ENCODE measurements at places on chromosomes 7 and 10.

DNA sequence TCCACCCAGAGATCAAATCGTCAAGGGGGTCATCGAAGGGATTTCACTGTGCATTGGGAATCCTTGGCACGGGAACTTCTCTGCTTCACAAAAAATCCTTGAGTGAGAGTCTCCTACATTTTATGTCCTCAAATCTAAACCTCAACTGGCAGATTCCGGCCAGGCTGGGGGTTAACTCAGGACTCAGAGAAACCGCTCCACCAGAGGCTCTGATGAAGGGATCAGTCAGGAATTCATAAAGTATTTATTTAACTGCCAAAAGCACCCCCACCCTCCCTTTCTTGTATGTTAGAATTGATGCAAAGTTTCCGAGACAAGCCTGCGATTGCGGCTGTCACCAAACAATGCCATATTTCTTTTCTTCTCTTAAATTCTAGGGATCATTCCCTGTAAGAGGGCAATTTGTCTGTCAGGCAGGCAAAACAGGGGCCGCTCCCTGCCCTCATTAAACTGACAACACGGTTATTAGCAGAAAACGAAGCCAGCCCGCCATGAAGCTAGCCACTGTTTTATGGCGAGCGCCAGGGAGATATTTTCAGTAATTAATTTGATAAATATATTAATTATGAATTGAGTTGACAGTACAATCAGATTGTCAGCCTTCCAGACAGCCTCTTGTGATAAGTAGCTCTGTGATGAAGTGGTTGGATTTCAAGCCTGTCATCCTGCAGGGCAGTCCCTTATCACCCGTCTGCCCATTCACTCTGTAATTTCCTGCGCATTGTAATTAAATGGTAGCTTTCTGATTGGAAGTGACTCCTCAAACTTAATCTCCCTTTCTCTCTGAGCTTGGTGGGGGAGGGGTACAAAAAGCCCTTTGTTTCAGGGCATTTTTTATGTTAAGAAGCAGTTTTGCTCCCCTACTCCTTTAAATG is 153.0 kb upstream of the GPR26 start:
- DNase-seq: no peak

DNA sequence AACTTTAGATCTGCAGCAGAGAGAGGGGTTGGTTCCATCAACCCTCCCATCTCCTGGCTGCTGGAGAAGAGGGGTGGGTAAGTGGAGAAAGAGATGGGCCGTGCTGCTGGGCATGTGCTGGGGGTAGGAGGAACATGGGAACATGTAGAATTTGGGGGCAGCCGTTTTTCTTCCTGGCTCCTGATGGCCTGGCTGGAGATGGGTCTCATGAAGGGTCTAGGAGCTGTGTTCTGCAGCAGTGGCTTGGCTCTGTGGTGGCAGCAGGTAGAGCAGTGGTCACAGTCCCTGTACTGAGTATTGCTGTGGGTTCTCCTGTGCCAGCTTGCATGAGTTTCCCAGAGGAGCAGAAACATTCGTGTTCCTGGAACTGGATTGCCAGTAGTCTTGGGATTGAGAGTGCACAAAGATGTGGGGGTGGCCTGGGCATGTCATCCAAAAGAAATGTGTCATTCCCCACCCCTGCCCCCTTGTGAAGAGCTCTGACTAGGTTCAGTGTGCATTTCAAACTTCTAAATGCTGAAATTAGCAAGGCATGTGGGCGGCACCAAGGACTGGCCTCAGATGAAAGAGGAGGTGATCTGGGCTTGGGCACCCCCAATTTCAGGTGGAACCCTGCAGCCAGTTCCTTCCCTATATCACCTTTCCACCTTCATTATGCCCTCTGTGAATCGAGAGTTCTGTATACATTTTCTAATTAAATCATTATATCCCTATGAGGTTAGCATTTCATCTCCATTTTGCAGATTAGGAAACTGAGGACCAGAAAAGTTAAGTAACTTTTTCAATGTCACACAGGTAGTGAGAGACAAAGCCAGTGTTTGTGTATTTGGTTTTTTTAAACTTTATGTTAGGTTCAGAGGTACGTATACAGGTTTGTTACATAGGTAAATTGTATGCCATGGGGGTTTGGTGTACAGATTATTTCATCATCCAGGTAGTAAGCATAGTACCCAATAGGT is 2.1 kb downstream of the CHST3 start:
- no peak for DNase-seq

- no peak for DNase-seq
Observed at GRCh38 chr7:45595809-45596664, 21.9 kb downstream of the ADCY1 start.

GRCh38 chr7:102262546-102262945 is 24.1 kb upstream of the SH2B2 start:
- DNase-seq: no peak

DNA sequence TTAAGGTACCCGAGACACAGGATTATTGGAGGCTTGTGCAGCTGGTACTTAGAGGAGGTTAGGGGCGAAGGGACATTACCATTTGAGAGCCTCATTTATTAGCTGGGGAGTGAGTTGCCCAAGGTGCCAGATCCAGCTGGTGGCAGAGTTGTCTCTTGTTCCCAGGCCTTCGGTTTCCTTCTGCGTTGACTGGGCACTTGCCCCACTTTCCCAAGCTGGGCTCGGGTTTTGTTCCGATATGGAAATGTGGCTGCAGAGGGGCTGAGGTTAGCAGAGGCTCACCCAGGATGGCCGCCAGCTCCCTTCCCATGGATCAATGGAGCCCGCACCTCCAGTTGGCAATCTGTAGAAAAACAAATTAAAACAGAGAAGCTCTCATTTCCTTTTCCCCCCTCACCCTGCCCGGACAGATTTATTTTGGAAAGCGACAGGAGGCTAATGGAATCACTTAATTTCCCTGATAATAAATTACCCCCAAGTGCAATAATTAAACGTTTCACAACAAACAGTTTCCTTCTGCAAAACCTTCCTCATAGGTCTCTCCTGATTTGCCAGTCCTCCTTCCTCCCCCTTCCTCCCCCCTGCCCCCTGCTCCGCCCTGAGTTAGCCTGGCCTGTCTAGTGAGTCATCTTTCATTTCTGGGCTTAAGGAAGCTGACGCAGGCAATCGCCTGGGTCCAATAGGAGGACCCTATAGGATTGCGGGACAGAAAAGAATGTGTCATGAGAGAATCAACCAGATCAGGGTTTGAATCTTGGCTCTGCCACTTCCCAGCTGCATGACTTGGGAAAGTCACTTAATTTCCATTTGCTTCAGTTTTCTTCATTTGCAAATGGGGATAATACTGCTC is 51.7 kb downstream of the ADRA2A start:
- no peak for DNase-seq

- DNase-seq: no peak
Observed at GRCh38 chr10:112519133-112519761, 72.2 kb downstream of the VTI1A start.

- no peak for DNase-seq
Observed at GRCh38 chr7:74254858-74255379, 720 bp upstream of the RFC2 start.

DNA sequence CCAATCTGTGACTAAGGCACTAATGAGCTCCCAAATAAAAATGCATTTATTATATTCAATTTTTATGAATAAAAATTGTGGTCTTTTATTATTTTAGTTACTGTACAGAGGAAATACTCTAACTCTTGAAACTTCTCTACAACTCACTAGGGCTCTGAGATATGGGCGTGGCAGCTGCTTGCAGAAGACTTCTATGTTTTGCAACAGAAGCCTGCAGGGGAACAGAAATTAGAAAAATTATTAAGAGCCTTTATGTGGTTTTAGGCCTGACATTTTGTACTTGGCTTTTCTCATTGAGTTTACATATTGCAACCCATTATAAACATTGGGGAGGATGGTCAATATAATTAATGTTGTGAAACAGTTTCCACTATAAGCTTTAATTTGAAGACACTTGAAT is 581.4 kb downstream of the TNS3 start:
- DNase-seq: no peak

GRCh38 chr10:103598654-103599115 is 105.2 kb downstream of the NEURL1 start:
- DNase-seq: no peak

- no peak for DNase-seq
Observed at GRCh38 chr7:157355784-157356511, 19.1 kb downstream of the DNAJB6 start.

GRCh38 chr7:31602041-31602625 is 84.9 kb upstream of the PPP1R17 start:
- no peak for DNase-seq

- no peak for DNase-seq
Observed at GRCh38 chr7:37196676-37197075, 252.0 kb downstream of the ELMO1 start.

DNA sequence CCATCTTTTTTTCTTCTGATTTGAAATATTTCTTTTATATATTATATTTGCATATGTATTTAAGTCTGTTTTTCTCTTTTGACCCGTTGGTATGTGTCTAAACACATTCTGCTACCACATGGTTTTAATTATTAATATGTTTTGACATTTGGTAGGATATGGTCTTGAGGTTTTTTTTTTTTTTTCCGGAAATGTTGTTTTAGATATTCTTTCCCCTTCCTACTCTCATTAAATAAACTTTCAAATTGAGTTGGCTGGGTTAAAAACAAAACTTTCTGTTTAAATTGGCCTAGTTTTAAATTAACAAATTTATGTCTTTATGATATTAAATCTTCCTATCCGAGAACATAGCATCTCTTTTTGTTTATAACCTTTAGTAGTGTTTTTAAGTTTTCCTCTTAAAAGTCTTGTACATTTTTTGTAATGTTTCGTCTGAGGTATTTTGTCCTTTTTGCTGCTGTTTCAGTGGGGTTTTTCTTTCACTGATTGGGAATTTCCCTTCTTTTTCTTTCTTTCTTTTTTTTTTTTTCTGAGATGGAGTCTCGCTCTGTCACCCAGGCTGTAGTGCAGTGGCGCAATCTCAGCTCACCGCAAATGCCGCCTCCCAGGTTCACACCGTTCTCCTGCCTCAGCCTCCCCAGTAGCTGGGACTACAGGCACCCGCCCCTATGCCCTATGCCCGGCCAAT is 25.4 kb downstream of the STAM start:
- no peak for DNase-seq

- no peak for DNase-seq
Observed at GRCh38 chr7:121331574-121331973, 2.8 kb downstream of the WNT16 start.

- no peak for DNase-seq
Observed at GRCh38 chr7:29277436-29278215, 83.1 kb downstream of the CHN2 start.

DNA sequence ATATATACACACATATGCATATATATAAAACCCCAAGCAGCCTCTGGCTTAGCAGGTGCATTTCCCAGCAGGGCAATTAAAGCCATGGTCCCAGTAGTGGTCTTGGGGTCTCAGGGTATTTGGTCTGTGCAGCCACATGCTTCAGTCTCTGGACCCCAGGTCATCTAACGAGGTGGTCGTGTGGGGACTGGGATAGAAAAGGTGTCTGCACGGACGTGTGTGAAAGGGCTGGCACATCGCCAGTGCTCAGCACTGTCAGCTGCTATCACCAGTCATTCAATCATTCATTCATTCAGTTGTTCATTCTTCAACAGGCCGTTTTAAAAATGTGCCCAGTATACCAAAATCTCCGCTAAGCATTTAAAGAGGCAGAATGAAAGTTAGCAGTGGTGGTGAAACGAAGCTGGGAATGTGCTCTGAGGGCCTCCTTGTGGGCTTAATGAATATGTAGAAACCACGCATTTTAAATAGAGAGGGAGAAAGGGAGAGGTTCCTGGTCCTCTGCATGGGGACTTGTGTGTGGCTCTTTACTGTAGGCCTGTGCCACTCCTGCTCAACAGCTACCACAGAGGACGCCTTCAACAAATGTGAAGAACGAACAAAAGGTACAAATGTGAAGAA is 170.4 kb downstream of the EGFR start:
- DNase-seq: no peak

- no peak for DNase-seq
Observed at GRCh38 chr10:30430544-30431298, 3.3 kb upstream of the MAP3K8 start.

GRCh38 chr7:29033584-29033983 is 75.5 kb upstream of the TRIL start:
- DNase-seq: no peak

DNA sequence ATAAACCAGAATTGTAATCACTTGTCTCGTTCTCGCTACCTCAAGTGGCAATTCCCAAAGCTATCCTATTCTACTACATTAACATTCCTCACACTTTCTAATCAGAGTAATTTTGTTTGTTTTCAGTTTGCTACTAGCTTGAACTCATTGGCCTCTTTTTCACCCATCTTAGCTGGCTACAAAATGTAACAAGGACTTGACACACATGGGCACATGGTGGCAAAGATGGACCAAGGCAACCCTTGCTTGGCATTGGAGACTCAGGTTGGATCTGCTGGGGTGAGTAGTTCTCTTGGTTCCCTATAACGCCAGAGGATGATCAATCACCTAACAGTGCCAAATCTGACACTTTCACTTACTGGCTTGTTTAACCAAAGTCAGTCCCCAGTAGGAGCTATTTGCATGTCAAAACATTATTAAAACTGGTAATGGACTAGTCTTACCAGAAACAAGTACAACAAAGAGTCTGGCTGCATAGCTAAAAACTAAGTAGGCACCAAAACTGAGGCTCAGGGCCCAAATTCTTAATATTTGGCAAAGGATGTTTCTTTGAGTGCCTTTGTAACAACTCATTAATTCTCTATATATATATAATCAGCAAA is 1.9 kb downstream of the USP6NL start:
- no peak for DNase-seq

DNA sequence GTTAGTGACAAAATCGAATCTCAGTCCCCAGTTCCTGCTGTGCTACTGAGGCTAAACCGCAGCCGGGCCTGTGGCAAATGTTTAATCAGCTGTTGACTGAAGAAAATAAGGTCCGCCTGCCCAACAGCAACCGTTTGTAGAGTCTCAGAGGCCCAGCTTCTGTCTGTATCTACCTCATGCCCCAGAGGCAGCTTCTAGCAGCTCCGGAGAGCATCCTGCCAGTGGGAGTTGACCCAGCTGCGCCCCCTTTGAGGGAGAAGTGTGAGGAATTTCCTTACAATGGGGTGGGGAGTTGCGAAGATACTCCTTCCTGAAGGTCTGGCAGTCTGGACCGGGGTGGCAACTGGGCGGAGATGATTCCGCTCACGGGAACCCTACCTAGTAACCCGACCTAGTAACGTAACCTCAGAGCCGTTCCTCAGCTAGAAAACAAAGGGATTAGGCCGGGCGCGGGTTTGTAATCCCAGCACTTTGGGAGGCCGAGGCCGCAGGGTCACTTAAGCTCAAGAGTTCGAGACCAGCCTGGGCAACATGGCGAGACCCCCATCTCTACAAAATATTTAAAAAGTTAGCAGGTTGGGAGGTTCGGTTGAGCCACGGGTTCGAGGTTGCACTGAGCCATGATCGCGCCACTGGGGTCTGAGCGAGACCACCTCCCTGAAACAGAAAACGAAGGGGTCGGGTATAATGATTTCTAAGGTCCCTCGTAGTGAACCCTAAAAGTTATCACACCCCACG is 846 bp upstream of the ZNF775 start:
- no peak for DNase-seq

GRCh38 chr10:17005621-17006566 is 123.7 kb downstream of the CUBN start:
- no peak for DNase-seq

GRCh38 chr7:88396948-88397322 is 90.2 kb upstream of the STEAP4 start:
- DNase-seq: no peak

- DNase-seq: no peak
Observed at GRCh38 chr7:24889611-24890010, 90.4 kb downstream of the OSBPL3 start.

GRCh38 chr7:5357951-5358350 is 65.7 kb downstream of the TNRC18 start:
- DNase-seq: no peak

- DNase-seq: no peak
Observed at GRCh38 chr7:71498381-71498780, 366.4 kb downstream of the GALNT17 start.

GRCh38 chr10:48609441-48609840 is 4.6 kb upstream of the ARHGAP22 start:
- DNase-seq: no peak
